Left renal cortex interstitium (tissue), 4 donors: ENCODE measurements at places on chromosomes 5 and 9. TPM values are rescaled to one million over a fixed set of nuclear protein-coding genes. Genes with fewer than 3 reads are reported as not detected.

The CDKN2B-AS1 gene
- polyA plus RNA-seq = 0.18 TPM

DNA sequence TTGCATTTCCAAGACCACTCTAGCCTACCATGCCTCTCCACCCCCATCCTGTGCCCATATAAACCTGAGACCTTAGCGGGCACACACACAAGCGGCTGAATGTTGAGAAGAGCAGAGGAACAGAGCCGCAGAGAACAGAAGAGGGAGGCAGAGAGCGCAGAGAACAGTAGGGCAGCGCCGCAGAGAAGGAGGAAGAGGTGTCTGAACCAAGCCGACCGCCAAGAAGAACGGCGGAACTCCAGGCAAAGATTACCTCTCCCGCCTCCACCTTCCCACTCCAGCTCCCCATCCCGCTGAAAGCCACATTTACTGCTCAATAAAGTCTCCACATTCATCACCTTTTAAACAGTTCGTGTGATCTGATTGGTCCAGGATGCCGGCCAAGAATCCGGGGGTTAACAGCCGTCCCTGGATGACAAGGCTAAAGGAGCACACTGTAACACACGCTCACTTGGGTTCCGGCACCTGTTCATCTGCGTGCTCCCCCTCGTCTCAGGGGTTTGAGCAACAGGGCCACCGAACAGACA, 33.2 kb downstream of the GRIN3A start:
- no peak for DNase-seq

DNA sequence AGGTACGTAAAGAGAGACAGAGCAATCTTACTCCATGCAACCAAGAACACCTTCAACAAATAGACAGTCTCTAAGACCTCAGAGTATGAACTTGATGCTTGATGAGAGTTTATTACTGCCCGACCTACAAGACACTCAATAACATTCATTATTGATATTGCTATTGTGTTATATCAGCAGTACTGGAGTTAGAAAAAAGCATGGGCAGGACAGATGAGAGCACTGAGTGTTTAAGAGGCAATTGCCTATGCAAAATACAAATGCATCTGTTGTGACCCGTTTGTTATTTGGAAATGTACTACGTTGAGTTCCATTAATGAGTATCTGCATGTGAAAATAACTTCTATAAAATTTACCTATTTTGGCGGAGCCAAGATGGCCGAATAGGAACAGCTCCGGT, 8.1 kb upstream of the MARCOL start:
- no peak for DNase-seq

The CSF2 gene
- not detected for polyA plus RNA-seq

The CER1 gene
- 2.3 TPM for polyA plus RNA-seq

GRCh38 chr5:179297026-179297425, 48.2 kb downstream of the ADAMTS2 start:
- no peak for DNase-seq

The MCC gene
- polyA plus RNA-seq = 32.1 TPM

DNA sequence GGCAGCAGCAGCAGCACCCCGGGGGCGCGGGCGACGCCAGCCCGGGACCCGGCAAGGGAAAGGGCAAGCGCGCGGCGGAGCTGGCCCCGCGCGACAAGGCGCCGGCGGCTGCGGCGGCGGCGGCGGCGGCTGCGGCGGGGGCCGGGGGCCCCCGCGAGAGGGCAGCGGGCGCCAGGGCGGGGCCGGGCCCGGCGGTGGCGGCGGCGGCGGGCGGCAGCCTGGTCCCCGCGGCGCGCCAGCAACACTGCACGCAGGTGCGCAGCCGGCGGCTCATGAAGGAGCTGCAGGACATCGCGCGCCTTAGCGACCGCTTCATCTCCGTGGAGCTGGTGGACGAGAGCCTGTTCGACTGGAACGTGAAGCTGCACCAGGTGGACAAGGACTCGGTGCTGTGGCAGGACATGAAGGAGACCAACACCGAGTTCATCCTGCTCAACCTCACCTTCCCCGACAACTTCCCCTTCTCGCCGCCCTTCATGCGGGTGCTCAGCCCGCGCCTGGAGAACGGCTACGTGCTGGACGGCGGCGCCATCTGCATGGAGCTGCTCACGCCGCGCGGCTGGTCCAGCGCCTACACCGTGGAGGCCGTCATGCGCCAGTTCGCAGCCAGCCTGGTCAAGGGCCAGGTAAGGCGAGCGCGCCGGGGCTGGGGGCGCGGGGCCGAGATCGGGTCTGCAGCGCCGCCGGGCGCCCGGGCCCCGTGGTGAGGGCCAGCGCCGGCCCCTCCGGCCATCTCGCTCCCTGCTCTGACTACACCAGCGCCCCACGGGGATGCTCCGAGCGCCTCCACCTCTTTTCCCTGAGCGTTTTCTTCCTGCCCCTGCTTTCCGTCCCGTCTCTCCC, at the start of gene UBE2QL1:
Gene UBE2QL1, plus strand, starts transcription at position 238 of the 843 bp plus-strand sequence. Its CDS starts 35 bp downstream, at position 273.
- DNase-seq = no peak

GRCh38 chr5:105587963-105588662, 2025.5 kb upstream of the NUDT12 start:
- DNase-seq = no peak

GRCh38 chr5:32115985-32116384, 58.1 kb downstream of the GOLPH3 start:
- DNase-seq = no peak

DNA sequence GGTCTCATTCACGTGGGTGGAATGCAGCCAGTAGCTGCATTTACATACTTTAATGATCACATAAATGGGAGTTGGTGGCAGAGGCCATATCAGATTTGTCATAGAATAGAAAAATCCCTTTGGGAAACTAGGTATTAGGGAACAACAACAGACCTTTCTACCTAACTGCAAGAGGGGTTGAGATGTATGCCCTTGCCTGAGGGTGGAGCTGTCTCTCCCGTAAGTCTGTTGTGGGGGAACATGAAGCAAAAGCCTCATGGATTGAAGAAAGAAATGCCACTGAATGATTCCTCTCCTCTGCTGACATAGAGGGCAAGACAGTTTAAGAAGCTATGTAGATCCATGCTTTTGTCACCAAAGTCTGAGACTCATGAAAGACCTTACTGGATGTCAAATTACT, 461.3 kb downstream of the SPOCK1 start:
- DNase-seq = no peak

The PCDHGB4 gene
- polyA plus RNA-seq = 5.9 TPM

- DNase-seq = no peak
Measured at GRCh38 chr5:80054682-80055081, 19.5 kb downstream of the THBS4 start.

- DNase-seq = no peak
Measured at GRCh38 chr5:67105270-67105669, 91.3 kb downstream of the CD180 start.

- DNase-seq = no peak
Measured at GRCh38 chr9:73074176-73074708, 77.4 kb upstream of the ANXA1 start.

GRCh38 chr5:127375544-127376091, 85.0 kb downstream of the MEGF10 start:
- DNase-seq = no peak

DNA sequence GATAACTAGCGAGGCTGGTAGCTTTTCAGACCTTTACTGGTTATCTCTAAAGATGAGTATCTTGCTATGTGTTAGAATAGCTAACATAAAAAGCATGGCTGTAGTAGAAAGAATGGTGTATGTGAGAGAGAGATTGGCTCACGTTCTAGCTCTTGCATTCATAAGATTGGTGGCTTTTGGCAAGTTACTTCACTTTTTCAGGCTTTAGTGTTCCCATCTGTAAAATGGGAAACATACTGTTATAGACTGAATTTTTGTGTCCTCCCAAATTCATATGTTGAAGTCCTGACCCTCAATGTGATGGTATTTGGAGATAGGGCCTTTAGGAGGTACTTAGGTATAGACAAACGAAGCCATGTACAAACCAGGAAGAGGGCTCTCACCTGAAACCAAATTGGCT, 302.4 kb upstream of the KLF4 start:
- DNase-seq = no peak

GRCh38 chr9:75188756-75189155, 100.4 kb downstream of the OSTF1 start:
- no peak for DNase-seq

DNA sequence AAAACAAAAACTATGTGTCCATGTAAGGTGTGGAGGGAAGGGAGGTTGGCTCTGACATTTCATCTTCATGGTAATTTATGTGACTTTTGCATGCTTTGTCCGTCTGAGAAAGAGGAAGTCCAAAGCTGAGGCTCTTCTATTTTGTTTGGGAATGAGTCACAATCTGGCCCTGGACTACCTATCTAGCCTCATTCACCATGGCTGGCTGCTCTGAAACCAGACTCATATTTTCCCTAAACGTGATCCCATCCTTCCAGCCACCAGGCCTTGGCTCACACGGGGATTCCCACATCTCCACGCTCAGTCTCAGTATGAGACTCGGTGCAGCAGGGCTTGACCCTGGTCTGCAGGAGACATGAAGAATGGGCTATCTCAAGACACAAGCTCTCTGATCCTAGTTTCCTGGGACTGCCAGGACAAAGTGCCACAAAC, 672.8 kb downstream of the ACTL7B start:
- no peak for DNase-seq

GRCh38 chr9:107874137-107874536, 384.6 kb upstream of the KLF4 start:
- DNase-seq = no peak

DNA sequence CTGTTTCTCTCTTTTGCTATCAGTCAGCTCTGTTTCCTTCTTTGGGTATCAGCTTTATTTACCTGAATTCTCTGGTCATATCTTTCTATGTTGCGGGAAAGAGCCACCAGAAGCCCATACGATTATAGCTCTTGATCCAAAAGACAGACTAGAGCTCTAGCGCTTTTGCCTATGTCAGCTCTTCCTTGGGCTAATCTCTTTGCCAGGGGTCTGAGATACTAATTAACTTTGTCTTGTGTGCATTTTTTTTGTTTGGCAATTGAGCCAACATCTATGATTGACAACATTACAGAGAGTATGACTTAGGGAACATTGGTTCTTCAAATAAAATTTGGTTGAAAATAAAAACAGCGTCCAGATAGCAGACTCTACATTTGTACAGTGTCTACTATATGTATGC, 603.0 kb downstream of the KCTD16 start:
- no peak for DNase-seq

The C9 gene
- 0.37 TPM for polyA plus RNA-seq

DNA sequence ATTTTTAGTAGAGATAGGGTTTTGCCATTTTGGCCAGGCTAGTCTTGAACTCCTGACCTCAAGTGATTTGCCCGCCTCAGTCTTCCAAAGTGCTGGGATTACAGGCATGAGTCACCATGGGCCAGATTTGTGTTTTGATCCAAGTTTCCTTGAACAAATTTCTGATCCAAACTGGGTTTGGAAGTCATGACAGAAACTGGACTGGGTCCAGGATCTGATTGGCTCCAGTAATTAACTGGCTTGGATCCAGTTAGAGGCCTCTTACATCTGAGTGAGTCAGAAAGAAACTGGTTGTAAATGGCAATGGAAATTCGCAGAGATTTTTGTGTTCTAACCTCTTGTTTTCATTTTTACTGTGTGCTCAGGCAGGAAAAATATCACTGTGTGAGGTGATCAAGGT, 141.6 kb downstream of the SLC25A46 start:
- no peak for DNase-seq

GRCh38 chr9:80143899-80144298, 572.1 kb downstream of the TLE4 start:
- DNase-seq = no peak

The DMRT2 gene
- 2.0 TPM for polyA plus RNA-seq

DNA sequence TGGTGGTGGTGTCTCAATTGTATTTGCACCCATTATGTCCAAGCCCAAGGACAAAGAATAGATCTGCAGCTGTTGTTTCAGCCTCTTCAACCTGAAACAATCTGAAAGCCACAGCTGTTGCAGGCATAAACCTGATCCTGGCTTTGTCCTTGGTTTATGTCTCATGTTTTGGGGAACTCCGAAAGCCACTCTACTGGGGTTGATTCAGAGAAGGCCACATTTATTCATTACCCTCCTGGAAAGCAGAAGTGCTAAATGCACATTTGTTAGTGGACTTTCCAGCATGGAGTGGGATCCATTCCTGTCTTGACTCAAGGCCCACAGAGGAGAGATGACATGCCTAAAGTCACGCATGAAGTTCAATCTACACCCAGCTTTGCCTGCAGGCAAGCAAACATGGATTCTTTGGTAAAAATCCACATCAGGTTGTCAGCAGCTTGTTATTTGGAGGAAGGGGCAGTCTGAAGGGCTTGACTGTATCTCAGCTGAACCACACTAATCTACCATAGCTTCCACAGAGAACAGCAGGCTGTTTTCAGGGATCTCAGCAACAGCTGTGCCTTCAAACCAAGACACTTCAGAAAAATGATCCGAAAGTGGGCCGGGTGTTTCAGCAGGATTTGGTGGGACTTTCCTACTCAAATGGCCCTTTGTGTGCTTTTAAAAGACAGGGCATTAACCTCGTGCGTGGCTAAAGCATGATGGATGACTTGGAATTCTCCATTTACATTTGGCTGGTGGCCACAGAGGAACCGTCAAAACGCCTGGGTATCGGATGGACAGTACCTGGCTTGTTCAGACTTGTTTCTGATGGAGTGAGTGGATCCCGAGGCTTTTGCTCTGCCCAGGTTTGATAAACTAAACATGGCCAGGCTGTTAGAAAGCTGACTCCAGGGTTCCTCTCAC, 36.2 kb upstream of the ADAM19 start:
- DNase-seq = peak; percentile 10

- no peak for DNase-seq
Measured at GRCh38 chr9:120545701-120546550, 34.0 kb downstream of the CDK5RAP2 start.

The ZBED3 gene
- 31.0 TPM for polyA plus RNA-seq

DNA sequence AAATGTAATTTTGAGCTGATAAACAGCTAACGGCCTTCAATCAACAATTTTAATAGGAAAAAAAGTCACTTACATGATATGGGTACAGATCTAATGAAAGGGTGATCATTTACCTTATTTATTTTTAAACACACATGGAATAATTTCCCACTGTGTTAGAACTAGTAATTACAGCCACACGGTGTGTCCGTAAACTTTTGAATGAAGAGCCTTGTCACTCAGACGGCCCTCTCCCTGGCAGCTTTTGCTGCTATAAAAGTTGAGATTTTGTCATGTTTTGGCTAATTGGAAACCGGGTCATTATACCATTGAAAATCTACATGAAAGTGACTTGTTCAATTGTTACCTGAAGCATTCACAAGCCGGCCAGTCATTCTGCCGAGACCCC, 15.7 kb downstream of the CFAP77 start:
- DNase-seq = no peak

DNA sequence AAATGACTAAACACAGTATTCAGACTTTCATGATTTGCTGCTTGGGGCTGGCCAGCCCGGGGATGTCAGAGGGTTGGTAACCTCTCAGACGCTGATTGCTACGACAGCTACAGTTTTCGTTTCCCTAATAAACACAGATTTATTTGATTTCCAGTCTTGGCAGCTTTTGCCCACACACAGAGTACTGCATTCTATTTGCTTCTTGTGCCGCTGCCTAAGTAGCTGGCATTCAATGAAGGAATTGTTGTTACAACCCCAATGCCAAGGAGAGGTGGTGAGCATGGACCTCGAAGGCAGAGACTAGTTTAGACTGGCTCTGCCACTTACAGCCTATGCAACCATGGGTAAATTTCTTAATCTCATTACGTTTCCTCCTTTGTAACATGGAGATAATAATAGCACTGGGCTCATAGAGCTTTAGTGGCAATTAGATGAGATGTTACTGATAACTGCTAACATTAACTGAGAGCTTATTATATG, 247.1 kb upstream of the PANK3 start:
- DNase-seq = no peak

The BHMT2 gene
- 58.5 TPM for polyA plus RNA-seq
